Smooth muscle cell of trachea (primary cell): ENCODE measurements at places on chromosomes 2 and 18. TPM values are rescaled to one million over a fixed set of nuclear protein-coding genes. Genes with fewer than 3 reads are reported as not detected.

Gene CXCR1
- not detected in 2 replicates for total RNA-seq

Gene GPAT2
- 16.2 and 19.3 TPM in 2 replicates for total RNA-seq

Gene PFN4
- total RNA-seq: 0.44 and 0.83 TPM in 2 replicates

Gene VWA3B
- 0.17 TPM in 1 of 2 replicates, not detected in the other for total RNA-seq

Gene CERS6
- total RNA-seq: 11.6 and 15.9 TPM in 2 replicates

Gene OTOS
- total RNA-seq: 1.2 TPM in 1 of 2 replicates, not detected in the other

Gene STON1
- 14.4 and 16.4 TPM in 2 replicates for total RNA-seq
